Activated CD4-positive, alpha-beta T cell treated with anti-CD3 and anti-CD28 coated beads for 36 hours (primary cell): ENCODE measurements at places on chromosomes 12 and 14. TPM values are rescaled to one million over a fixed set of nuclear protein-coding genes. Genes with fewer than 3 reads are reported as not detected.

DNA sequence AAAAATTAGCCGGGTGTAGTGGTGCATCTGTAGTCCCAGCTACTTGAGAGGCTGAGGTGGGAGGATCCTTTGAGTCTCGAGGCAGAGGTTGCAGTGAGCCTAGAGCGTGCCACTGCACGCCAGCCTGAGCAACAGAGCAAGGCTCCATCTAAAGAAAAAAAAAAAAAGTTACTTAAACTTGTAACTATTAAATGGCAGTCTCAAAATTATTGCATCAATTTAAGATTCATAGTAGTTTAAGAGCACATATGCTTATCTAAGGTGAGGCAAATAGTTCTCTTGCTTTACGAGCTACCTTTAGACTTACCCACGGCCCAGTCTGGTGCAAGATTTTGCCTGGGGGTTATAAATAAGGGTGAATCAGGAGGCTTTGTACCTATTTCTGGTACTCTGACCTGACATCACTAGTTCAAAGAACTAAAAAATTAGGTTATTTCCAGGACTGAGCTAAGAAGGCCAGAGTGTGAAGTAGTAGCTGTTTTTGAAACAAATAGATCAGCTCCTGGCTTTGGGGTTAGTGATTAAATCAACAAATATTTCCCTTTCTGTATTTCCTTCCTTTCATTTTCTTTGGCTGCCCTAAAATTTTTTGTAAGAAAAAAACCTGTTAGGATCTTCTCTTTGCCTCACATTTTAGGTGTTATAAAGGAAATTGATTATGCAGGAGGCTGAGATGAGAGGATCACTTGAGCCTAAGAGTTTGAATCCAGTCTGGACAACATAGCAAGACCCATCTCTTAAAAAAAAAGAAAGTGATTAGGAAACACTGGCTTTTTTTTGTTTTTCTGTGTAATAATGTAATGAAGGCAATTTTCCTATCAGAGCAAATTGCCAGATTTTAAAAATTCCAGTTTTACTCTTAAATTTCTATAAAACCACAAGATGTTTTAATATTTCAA lies 3.6 kb downstream of the MGAT2 start:
- H3K27ac ChIP-seq: peak overlapping the region; percentile 75
- peaks cover 52% of the 10 kb centered on the region for H3K36me3 ChIP-seq
- peak overlapping the region; percentile 93 for H3K4me3 ChIP-seq
- H3K27me3 ChIP-seq: no peaks in the 10 kb centered on the region
- peaks cover 46% of the 10 kb centered on the region for H3K4me1 ChIP-seq

GRCh38 chr12:12890543-12891079 lies 751 bp upstream of the GPRC5A start:
- H3K27me3 ChIP-seq: peaks cover 26% of the 10 kb centered on the region
- H3K4me3 ChIP-seq: peak overlapping the region; percentile 70
- peaks cover 9% of the 10 kb centered on the region for H3K4me1 ChIP-seq
- peak overlapping the region; percentile 69 for H3K27ac ChIP-seq
- no peaks in the 10 kb centered on the region for H3K36me3 ChIP-seq

GRCh38 chr12:58408516-58408915 lies 467.1 kb downstream of the ATP23 start:
- H3K27ac ChIP-seq: no peak overlapping the region
- H3K36me3 ChIP-seq: no peaks in the 10 kb centered on the region
- peaks cover 5% of the 10 kb centered on the region for H3K27me3 ChIP-seq
- H3K4me1 ChIP-seq: no peaks in the 10 kb centered on the region
- no peak for DNase-seq
- no peak overlapping the region for H3K4me3 ChIP-seq

The GAS2L3 gene
- 2.6 TPM for total RNA-seq

DNA sequence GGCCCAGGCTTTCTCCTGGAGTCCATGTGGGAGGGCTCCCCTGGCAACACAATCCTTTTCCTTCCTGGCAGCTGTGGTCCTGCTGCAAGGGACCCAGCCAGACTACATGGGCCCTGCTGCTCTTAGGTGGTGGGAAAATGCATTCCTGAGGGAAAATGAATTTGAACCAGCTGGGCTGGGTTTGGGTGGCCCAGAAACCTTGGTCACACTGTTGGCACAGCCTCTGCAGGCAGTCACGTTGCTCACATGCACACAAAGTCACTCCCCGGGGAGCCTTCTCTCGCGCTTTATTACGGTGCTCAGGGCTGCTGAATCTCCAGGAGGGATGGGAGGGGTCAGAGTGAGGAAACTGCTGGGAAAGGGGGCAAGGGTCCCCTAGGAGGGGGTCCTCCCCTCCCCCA lies 17.2 kb downstream of the PLEKHG3 start:
- H3K4me3 ChIP-seq: no peak overlapping the region
- no peaks in the 10 kb centered on the region for H3K27me3 ChIP-seq
- H3K27ac ChIP-seq: no peak overlapping the region
- H3K4me1 ChIP-seq: peaks cover 71% of the 10 kb centered on the region

GRCh38 chr12:99984271-99985128 lies at the start of gene ANKS1B:
ANKS1B (minus strand) TSS chr12:99984936; CDS start chr12:99984237, 699 bp downstream.
- no peak within 1 kb of the TSS for H3K27ac ChIP-seq
- peak; percentile 50 for DNase-seq
- H3K36me3 ChIP-seq: no peaks in the 10 kb centered on the region
- H3K27me3 ChIP-seq: peaks cover 43% of the 10 kb centered on the region
- H3K4me3 ChIP-seq: peak within 1 kb of the TSS; percentile 47
- peaks cover 6% of the 10 kb centered on the region for H3K4me1 ChIP-seq

- H3K27me3 ChIP-seq: no peaks in the 10 kb centered on the region
- no peak for DNase-seq
- no peaks in the 10 kb centered on the region for H3K4me1 ChIP-seq
- no peak overlapping the region for H3K4me3 ChIP-seq
Measured at GRCh38 chr12:16588812-16589211, 17.1 kb downstream of the LMO3 start.

The TAS2R31 gene
- total RNA-seq: 0.44 TPM

- DNase-seq: peak; percentile 94
- H3K4me3 ChIP-seq: peak overlapping the region; percentile 97
- peaks cover 55% of the 10 kb centered on the region for H3K36me3 ChIP-seq
Measured at GRCh38 chr12:14769969-14770495, 33.2 kb downstream of the WBP11 start.

The CLEC2B gene
- total RNA-seq: 21.8 TPM

GRCh38 chr14:53399057-53399456 lies 245.9 kb upstream of the DDHD1 start:
- H3K4me1 ChIP-seq: no peaks in the 10 kb centered on the region
- H3K4me3 ChIP-seq: no peak overlapping the region
- H3K27me3 ChIP-seq: no peaks in the 10 kb centered on the region
- H3K27ac ChIP-seq: no peak overlapping the region
- DNase-seq: no peak
- no peaks in the 10 kb centered on the region for H3K36me3 ChIP-seq

DNA sequence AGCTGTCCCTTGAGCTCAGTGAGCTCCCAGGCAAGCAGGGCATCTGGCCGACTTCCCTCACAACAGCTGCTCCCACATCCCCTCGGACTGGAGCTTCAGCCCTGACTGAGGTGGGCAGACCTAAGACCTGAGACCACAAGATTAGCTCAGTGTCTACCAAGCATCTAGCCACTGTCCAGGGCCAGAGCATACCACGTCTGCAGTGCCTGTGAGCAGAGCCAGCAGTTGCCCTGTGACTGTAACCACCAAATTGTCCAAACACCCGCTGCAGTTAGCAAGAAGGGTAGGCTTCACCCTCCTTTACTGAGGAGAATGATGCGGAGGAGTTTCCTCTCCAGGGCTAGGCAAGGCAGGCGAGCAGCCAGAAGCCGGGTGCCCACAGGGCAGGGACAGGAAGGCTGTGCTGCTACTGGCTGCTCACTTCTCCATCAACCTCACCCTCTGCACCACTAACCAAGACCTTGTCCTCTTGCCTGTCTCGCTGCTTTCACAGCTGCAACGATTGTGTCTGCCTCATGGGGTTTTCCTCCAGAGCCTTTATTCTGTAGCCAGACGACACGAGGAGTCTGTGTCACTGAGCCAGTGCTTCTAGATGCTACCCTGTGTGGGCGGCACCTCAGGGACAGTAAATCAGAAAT lies 53.9 kb downstream of the ANAPC7 start:
- no peaks in the 10 kb centered on the region for H3K27me3 ChIP-seq
- H3K36me3 ChIP-seq: peaks cover 47% of the 10 kb centered on the region
- peak overlapping the region; percentile 15 for H3K4me3 ChIP-seq

The KRT6A gene
- total RNA-seq: not detected

DNA sequence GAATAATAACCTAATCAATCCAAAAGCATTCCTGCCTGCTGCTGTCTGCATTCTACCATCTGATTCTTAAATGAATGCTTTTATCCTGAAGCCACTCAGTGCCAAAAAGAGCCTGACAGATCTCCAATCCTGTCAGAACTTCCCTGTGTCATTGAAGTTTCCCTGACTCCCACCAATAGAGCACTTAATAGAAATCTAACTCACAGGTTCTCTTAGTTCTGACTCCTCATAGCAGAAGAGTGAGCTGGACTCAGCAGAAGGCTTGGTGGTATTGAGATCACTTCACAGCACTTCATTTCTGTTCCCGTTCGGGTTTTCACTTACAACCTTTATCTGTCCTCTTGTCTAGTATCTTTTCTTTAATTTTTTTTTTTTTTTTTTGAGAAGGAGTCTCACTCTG lies 102.6 kb downstream of the OTOGL start:
- H3K4me3 ChIP-seq: no peak overlapping the region
- no peak for DNase-seq
- no peaks in the 10 kb centered on the region for H3K36me3 ChIP-seq
- no peaks in the 10 kb centered on the region for H3K4me1 ChIP-seq
- H3K27me3 ChIP-seq: peaks cover 7% of the 10 kb centered on the region

The CRADD gene
- 5.7 TPM for total RNA-seq

- DNase-seq: no peak
- H3K36me3 ChIP-seq: peaks cover 21% of the 10 kb centered on the region
- H3K27me3 ChIP-seq: no peaks in the 10 kb centered on the region
Measured at GRCh38 chr14:63504648-63505047, 38.5 kb downstream of the PPP2R5E start.

- DNase-seq: no peak
- H3K4me3 ChIP-seq: no peak overlapping the region
- no peaks in the 10 kb centered on the region for H3K4me1 ChIP-seq
- no peaks in the 10 kb centered on the region for H3K36me3 ChIP-seq
Measured at GRCh38 chr12:105993766-105994555, 144.8 kb downstream of the NUAK1 start.
